ENCODE measurements at places on chromosomes 5 and 9.

DNA sequence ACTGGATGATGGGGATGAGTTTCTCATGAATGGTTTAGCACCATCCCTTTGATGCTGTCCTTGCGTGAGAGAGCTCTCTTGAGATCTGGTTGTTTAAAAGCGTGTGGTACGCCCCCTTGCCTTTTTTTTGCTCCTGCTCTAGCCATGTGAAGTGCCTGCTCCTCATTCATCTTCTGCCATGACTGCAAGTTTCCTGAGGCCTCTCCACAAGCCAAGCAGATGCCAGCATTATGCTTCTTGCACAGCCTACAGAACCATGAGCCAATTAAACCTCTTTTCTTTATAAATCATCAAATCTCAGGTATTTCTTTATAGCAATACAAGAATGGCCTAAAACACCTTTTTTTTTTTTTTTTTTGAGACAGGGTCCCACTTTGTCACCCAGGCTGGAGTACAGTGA, 32.8 kb downstream of the FNIP1 start:
- DNase-seq, result no peak

- peak; percentile 12 for DNase-seq
Measured at GRCh38 chr5:138109463-138110265, 25.8 kb downstream of the WNT8A start.

- peak; percentile 79 for DNase-seq
Measured at GRCh38 chr5:154194345-154195329, 4.1 kb downstream of the GALNT10 start.

GRCh38 chr5:142849880-142850279, 79.7 kb downstream of the ARHGAP26 start:
- DNase-seq, result no peak

DNA sequence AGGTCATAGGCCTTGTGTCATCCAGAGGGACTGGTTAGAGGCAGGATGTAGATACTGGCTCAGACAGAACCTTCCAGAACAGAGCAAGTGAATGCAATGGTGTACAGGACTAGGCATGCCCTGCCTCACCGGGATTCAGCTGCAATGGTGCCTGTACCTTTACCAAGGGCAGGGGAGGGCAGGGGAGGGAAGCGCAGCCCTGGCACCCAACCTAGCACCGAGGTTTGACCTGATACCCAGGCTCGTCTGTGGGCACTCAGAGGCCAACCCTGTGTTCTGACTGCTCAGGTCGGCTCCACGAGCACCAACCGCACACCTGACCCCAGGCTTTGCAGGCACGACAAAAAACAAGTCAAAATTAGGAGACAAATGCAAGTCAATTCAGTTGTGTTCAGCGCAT, 47.3 kb upstream of the GFPT2 start:
- DNase-seq, result no peak

GRCh38 chr9:79471580-79472543, 99.9 kb upstream of the TLE4 start:
- peak; percentile 42 for DNase-seq

GRCh38 chr5:122701640-122702523, 73.0 kb upstream of the SNX2 start:
- no peak for DNase-seq

GRCh38 chr5:82058710-82059109, 86.9 kb downstream of the ATG10 start:
- DNase-seq, result no peak

DNA sequence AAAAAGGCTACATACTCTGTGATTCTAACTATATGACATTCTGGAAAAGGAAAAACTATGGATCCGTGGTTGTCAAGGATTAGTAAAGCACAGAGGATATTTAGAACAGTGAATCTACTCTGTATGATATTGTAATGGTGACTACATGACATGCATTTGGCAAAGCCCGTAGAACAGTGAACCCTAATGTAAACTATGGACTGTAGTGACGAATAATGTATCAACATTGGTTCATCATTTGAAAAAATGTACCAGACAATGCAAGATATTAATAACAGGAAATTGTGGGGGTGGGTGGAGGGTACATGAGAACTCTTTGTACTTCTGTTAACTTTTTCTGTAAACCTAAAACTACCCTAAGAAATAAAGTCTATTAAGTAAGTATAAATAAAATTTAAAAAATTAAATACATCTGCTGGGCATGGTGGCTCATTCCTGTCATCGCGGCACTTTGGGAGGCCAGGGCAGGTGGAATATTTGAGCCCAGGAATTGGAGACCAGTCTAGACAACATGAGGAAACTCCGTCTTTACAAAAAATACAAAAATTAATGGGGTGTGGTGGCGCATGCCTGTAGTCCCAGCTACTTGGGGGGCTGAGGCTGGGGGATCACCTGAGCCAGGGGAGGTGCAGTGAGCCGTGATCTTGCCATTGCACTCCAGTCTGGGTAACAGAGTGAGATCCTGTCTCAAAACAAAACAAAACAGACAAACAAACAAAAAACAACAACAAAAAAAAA, 101.7 kb upstream of the TBC1D2 start:
- DNase-seq, result peak; percentile 24

GRCh38 chr9:20394969-20395368, 227.3 kb downstream of the MLLT3 start:
- DNase-seq, result no peak

GRCh38 chr5:56167519-56167918, 65.6 kb downstream of the ANKRD55 start:
- DNase-seq, result peak; percentile 57

GRCh38 chr9:79377339-79377855, 194.4 kb upstream of the TLE4 start:
- peak; percentile 43 for DNase-seq

- DNase-seq, result peak; percentile 89
Measured at GRCh38 chr9:128504485-128505413, at the start of gene GLE1. GLE1 (plus strand) TSS chr9:128504719; CDS start chr9:128504806, 87 bp downstream.

GRCh38 chr5:150279330-150280020, 10.1 kb downstream of the CAMK2A start:
- no peak for DNase-seq

- no peak for DNase-seq
Measured at GRCh38 chr9:133516256-133516960, 8.4 kb downstream of the MYMK start.

DNA sequence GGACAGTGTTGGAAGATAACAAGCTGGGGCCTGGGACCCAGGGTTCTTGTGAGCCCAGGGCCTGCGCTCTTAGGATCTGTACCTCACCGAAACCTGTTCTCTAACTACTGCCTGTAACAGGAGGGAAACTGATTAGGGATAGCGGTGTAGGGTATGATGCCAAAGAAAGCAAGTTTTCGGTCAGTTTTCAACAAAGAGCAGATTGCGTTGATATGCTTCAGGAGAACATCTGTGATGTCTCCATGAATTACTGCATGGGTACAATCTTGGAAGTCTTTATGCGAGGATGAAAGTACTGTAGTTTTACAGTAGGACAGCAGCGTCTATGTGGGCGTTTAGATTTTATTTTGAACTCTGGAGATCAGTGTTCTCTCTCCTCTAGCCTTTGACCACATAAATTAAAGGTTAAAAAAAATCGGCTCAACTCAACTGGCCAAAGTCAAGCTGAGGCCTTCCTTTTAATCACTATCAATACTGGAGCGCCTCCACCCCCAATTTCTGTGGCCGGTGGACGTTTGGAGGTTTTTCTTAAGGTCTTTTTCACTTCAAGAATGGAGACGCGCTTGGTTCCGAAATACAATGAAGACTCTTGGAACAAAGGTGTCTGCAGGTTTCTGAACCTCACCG, 3.0 kb downstream of the NFIL3 start:
- DNase-seq, result peak; percentile 36

DNA sequence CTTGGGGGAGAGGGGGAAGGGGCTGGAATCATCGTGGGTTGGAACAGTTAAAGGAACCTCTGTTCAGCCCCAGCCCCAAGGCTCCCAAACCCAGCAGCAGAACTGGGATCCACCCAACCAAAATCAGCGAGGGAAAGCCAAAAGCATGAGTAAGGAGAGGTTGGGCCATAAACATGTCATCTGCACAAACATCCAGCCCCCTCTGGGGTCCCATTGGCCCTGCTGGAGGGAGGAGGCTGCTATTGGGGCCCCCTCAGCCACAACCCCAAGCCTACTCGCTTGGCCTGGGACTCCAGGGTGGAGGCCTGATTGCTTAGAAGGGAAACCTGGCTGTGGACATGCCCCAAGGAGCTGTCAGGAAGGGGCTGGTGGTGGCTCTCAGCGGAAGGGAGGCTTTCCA, 154.9 kb downstream of the FGF18 start:
- DNase-seq, result no peak

- DNase-seq, result no peak
Measured at GRCh38 chr9:83972286-83972685, 7.7 kb downstream of the HNRNPK start.

DNA sequence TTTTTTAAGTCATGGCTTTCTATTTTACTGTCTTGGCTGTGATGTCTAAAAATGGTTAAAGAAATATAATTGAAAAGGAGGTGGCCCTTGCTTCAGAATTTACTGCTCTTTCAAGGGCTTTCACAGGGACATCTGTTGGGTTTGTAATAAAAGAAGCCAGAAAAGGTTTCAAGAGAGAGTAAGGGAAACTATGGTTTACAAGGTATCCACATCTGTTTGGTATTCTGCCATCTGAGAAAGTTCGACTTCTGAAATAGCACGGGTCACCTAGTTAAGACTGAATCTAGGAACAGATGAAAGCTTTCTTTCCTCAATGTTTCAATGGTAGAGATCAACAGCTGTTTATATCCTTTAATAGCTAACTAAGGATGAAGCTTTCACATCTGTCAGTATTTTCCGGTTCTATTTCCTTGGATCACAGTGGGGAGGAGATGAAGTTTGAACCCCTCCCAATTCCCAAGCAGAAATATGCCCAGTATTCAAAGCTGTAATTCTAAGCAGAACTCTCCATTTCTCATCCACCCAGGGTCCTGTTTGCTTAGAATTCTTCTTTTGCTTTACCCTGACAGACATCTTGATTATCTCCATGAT, 72.8 kb upstream of the IFNK start:
- DNase-seq, result no peak

DNA sequence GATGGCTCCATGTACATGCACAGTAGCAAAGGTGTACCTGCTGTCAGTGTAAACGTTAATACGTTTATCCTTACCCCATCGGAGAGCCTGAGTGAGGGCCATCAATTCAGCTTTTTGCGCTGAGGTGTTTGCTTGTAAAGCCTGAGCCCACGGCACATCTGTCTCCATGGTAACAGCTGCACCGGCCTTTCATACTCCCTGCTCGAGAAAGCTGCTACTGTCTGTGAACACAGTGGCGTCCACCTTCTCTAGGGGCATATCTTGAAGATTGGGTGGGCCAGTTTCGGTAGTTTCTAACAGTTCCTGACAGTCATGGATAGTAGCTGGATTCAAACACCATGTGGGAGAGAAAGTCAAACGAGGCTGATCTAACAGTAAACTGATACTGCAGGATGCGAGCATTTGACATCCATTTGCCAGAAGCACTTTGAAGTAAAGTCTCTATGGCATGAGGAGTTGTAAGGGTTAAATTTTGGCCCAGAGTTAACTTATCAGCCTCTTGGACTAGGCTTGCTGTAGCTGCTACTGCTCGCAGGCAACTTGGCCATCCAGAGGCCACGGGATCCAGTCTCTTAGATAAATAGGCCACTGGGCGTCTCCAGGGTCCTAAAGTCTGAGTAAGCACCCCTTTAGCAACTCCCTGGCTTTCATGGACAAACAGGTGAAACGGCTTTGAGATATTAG, 21.0 kb upstream of the RHOBTB3 start:
- DNase-seq, result no peak

GRCh38 chr5:154296525-154297159, 106.1 kb downstream of the GALNT10 start:
- no peak for DNase-seq

GRCh38 chr9:9912459-9912858, 700.3 kb downstream of the PTPRD start:
- no peak for DNase-seq

- DNase-seq, result no peak
Measured at GRCh38 chr5:14748180-14748900, 83.8 kb downstream of the OTULIN start.

DNA sequence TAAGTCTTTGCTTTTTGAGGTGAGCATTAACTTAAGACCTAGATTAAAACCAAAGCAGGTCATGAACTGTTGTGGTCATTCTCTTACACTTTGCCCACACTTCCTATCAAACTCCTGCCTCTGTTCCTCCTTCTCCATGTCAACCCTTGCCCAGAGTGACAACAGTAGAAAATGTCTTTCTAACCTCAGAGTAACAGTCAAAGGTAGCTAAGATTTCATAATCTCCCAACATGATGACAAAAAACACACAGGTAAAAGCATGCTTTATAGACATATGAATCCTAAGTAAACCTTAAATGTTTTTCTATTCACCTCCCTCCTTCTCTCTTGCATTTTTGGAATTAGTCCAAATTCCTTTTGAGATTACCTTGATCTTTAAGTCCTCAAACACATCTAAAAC, 422.3 kb downstream of the SPATA31D1 start:
- DNase-seq, result no peak

DNA sequence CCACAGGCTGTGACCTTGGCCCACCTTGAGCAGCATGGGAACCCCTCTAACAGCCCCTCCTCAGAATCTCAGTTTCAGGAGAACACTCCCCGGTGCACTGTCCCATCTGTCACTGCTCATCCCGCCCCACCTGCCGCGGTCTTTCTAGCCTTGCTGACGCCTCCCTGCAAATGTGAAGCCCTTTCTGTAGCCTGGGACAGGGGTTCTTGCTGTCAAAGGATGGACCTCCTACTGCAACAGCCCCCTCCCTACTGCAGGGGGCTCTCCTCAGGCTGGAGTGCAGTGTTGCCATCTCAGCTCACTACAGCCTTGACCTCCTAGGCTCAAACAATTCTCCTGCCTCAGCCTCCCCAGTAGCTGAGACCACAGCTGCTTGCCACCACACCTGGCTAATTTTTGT, 20.0 kb downstream of the OR2V1 start:
- no peak for DNase-seq

DNA sequence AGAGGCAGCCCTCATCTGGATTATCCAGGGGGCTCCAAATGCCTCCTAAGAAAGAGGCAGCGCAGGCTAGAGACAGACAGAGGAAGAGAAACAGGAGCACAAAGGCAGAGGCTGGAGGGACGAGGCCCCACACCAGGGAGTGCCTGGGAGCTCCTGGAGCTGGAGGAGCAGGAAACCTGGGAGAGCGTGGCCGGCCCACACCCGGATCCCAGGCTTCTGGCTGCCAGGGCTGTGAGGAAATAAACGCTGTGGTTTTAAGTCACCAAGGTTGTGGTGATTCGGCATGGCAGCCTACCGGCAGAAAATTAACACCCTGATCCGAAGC, 165.5 kb downstream of the OLFM1 start:
- no peak for DNase-seq

DNA sequence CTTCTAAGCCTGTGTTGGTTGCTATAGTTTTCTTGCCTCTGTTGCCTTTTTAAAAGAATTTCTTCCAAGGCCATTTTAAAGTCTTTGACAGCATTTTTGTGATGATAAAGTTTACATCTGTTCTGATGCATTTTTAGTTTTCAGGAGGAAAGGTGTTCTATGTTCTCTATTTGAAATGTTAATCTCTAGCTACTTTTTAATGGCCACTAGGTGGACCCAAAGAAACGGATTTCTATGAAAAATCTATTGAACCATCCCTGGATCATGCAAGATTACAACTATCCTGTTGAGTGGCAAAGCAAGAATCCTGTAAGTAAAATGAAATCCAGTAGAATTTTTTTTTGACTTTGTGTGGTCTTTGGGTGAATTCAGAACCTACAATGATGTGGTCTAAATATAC, 60.2 kb downstream of the MELK start:
- DNase-seq, result peak; percentile 52
